ENCODE measurements at places on chromosomes 4 and X.

GRCh38 chr4:102429553-102429952 is 71.6 kb upstream of the NFKB1 start:
- DNase-seq: no peak

GRCh38 chr4:161937596-161937995 is 226.2 kb downstream of the FSTL5 start:
- no peak for DNase-seq

DNA sequence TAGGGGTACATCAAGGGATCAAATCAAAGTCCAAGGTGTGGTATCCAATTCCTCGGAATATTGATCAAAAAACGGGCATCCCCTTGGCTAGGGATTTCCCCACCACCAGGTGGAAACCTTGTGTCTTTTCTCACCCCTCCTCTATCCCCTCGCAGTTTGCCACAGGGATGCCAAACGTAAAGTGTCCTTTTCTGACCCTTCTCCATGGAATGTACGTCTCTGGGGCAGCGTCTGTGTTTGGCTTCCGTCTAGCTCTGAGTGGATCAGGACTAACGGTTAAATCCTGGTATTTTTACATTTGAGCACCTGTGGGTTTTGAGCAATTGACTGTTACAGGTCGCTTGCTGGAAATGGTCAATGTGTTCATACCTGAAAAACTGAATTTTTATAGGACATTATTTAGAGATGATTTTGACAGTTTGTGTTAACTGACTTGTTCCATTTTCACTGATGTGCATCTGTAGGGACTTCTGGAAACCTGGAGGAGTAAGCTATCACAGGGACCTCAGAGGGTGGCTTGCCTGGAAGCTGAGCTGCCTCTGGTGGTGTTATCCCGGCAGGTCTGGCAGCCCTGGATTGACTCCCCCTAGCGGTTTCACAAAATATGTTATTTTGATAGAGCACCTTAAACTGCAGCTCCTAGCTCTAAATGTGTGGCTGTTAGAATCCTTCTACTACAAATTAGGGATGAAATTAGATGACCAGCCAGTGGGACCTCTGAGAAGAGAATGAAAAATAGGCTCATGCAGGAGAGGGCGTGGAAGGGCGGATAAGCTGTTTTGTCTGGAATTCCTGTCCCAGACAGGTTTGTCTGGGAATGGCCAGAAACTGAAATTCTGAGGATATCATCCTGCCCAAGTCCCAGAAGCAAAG is 8.8 kb upstream of the MGST2 start:
- no peak for DNase-seq

DNA sequence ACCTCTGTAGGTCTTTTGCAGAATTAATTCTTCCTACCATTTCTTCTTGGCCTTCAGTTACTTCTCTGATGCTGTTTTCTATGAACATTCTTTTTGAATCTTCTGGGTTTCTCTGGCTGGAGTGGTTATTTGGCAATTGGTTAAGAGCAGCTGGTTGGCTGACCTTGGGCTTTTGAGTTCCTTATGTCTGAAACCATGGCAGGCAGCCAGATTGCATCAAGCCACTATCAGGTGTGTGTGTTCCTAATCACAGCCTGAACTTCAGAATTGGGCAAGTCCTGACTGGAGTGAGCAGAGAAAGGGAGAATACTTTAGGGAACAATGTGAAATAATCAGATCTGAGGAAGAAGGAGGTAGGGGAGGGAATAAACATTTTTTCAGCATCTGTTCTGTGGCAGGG is 90.2 kb downstream of the ARHGAP10 start:
- DNase-seq: no peak

GRCh38 chr4:127188847-127189246 is 443.9 kb upstream of the INTU start:
- no peak for DNase-seq

DNA sequence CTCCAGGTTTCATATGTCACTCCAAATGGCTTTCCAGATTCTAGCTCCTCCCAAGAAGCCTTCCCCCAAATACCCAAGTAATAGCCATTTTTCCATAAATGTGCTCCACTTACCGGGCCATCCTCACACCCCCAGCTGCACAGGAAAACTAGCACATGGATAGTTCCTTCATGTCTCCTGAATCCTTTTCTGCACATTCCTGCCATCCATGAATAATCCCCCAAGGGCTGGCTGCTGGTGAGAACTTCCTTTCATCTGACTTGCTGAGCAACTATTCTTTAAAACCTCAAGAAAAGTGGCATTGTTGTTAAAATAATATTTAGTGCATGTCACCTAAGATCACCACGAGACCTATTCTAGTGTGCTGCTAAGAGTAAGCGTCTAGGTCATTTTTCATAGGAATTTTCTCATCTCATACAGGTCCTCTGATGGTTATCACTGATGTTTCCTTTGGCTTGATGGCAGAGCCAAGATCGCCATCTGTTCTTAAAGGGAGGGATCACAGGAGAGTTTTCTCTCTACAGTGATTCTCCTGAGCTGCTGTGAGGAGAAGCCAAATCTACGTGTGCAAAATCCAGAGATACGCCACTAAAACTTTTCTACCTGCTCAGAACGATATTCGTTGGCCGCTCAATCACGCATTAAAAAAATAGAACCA is 71.3 kb downstream of the MAP3K15 start:
- DNase-seq: no peak

DNA sequence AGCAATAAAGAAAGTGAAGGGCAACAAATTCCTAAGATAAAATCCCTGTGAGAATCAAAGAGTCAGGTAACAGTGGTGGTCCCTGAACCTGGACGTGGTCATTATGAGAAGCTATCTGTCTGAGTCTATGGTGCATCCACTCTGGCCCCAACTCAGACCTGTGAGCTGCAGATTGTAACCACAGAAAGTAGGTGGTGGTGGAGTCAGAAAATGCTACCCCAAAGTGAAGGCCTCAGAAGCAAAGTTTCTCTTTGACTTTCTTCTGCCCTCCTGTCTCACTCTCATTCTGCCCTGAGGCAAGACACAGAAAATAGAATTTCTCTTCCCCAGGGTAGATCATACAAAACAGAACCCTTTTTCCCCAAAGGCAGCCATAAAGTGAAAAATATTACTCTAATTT is 84.1 kb upstream of the NEIL3 start:
- no peak for DNase-seq

DNA sequence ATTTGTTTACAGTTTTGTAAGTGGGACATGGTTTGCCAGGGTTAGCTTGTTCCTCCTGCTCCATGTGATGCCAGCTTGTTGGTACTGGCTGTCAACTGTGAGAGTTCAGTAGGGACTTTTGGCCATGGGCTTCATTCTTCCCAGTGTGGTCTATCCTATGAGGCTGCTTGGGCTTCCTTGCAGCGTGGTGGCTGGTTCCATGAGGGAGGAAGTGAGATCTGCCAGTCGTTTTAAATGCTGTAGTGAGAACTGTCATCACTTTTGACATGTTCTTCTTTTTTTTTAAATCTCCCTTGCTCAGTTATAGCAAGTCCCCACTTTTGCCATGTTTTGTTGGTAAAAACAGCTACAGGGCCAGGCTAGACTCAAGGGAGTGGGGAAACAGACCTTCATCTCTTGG is 15.9 kb downstream of the NSD2 start:
- no peak for DNase-seq

DNA sequence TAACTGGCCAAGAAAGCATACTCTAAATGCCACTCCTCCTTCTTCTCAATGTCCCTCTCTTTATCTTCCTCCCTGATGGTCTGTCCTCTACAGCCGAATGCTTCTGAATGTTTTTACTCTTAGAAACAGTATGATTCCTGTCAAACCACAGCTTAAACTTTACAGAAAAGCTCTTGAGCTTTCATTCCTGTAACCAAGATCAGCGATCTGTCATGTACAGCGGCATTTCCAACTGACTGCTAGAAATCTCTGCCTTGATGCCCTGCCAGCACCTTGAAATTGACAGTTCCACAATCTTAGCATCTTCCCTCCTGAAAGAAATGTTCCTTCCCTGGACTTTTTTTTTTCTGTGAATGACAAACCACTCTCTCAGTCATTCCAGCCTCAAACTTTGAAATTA is 11.5 kb upstream of the GATB start:
- DNase-seq: no peak

GRCh38 chr4:16122308-16122711 is 38.5 kb upstream of the PROM1 start:
- no peak for DNase-seq

DNA sequence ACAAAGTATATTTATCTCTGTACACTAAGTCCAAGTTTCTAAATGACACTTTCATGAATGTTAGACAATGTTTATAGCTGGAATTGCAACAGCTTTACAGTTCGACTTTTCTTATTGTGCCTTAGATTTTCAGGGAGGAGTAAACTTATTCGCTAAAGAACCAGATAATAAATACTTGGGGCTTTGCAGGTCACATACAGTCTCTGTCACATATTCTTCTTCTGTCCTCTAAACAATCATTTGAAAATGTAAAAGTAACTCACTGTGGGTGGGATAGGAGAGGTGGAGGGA is 132.6 kb downstream of the SPRY1 start:
- no peak for DNase-seq

DNA sequence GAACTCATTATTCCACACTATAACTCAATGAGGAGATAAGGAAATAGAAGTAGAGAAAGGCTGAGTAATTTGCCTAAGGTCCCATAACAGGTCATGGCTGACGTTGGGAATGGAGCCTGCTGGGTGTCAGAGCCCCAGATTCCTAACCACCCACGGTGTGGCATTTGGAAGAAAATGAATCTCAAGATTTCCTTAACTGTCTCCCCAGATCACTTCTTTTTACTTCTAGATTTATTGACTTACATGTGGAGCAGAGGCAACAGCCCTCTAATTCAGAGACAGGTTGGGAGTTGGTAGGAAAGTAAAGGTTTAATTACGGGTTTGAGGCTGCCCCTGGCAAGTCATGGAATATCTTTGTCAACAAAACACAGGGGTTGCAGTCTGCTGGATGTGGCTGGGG is 134.0 kb downstream of the ARHGAP10 start:
- no peak for DNase-seq

GRCh38 chrX:91079342-91080114 is 355.1 kb upstream of the PABPC5 start:
- no peak for DNase-seq

DNA sequence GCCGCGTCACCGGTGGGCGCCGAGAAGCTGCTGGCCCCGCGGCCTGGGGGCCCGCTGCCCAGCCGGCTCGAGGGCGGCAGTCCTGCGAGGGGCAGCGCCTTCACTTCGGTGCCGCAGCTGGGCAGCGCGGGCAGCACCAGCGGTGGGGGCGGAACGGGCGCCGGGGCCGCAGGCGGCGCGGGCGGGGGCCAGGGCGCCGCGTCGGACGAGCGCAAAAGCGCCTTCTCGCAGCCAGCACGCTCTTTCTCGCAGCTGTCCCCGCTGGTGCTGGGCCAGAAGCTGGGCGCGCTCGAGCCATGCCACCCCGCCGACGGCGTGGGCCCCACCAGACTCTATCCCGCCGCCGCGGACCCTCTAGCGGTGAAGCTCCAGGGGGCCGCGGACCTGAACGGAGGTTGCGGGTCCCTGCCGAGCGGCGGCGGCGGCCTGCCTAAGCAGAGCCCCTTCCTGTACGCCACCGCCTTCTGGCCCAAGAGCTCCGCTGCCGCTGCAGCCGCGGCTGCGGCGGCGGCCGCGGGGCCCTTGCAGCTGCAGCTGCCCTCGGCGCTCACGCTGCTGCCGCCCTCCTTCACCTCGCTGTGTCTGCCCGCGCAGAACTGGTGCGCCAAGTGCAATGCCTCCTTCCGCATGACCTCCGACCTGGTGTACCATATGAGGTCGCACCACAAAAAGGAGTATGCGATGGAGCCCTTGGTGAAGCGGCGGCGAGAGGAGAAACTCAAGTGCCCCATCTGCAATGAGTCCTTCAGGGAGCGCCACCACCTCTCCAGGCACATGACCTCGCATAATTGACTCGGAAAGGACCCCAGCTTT is 5.6 kb downstream of the PRDM8 start:
- DNase-seq: no peak

DNA sequence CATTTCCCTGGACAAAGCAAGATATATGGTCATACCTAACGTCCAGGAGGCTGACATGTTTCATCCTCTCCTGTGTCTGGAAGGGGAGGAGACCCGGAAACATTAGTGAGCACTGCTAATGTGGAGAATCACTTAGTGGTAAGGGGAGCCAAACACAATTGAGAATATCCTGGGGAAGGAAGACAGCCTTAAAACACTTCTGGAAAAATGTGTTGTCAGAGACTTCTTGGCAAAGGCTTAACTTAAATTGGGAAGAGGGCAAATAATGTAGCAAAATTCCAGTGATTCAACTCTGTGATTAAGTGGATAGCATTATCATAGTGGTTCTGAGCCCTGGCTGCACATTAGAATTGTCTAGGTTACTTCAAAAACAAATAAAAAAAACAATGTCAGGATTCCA is 39.5 kb downstream of the SPARCL1 start:
- peak; percentile 26 for DNase-seq

- no peak for DNase-seq
These were observed 120.5 kb downstream of the ADGRL3 start for GRCh38 chr4:61320631-61321030.

DNA sequence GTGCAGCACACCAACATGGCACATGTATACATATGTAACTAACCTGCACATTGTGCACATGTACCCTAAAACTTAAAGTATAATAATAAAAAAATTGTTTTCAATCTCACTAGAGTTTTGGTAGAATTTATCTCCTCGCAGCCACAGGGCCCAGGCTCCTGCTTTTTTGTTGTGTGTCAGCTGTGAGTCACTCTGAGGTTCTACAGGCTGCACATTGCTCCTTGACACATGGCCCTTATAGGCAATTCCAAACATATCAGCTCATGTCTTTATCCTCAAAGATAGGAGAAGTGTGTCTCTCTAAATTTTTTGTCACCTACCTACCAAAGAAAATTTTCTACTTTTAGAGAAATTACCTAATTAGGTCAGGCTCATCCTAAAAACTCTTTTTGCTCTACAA is 252.1 kb upstream of the ADGRL3 start:
- no peak for DNase-seq

GRCh38 chr4:139227729-139228404 is 50.8 kb upstream of the ELF2 start:
- DNase-seq: no peak

- no peak for DNase-seq
These were observed 11.2 kb upstream of the HGFAC start for GRCh38 chr4:3430524-3430923.

- DNase-seq: no peak
These were observed 81.3 kb upstream of the JADE1 start for GRCh38 chr4:128728190-128728589.

- DNase-seq: no peak
These were observed 151.8 kb downstream of the SMIM20 start for GRCh38 chr4:26065833-26066232.

GRCh38 chr4:84219656-84220055 is 279.4 kb downstream of the NKX6-1 start:
- no peak for DNase-seq

- no peak for DNase-seq
These were observed 220.3 kb upstream of the TENM3 start for GRCh38 chr4:182022909-182023308.

GRCh38 chrX:9231491-9231890 is 197.6 kb upstream of the FAM9B start:
- no peak for DNase-seq

- DNase-seq: no peak
These were observed 107.6 kb downstream of the GASK1B start for GRCh38 chr4:158065176-158065575.

DNA sequence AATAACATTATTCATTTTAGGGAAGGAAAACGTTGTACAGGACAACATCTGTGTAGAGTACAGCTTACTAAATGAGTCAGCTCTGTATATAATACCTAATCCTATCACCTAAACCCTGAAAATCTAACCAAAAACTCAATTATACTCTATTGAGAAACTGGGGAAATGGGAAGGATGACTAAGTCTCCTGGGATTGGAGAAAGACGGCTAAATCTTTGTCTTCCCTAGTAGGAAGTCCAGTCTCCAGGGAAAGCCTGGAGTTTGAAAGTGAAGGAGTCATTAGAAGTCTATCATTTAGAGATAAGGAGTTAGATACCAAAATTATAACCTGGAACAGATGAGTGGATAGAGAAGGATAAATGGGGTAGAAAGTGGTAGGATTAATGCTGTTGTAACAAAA is 286.5 kb downstream of the STK32B start:
- no peak for DNase-seq
